Mesothelial cell of epicardium (in vitro differentiated cells): ENCODE measurements at places on chromosomes 6 and 20. TPM values are rescaled to one million over a fixed set of nuclear protein-coding genes. Genes with fewer than 3 reads are reported as not detected.

DNA sequence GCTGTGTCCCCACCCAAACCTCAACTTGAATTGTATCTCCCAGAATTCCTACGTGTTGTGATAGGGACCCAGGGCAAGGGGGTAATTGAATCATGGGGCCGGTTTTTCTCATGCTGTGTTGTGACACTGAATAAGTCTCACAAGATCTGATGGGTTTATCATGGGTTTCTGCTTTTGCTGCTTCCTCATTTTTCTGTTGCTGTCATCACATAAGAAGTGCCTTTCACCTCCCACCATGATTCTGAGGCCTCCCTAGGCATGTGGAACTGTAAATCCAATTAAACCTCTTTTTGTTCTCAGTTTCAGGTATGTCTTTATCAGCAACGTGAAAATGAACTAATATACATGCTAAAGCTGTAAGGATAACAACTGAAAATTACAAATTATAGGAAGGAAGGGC lies 88.3 kb downstream of the CDYL start:
- no peak overlapping the region for H3K4me3 ChIP-seq
- no peaks in the 10 kb centered on the region for H3K27me3 ChIP-seq
- H3K27ac ChIP-seq: no peak overlapping the region

- H3K4me1 ChIP-seq: no peaks in the 10 kb centered on the region
- no peaks in the 10 kb centered on the region for H3K27me3 ChIP-seq
- no peak overlapping the region for H3K4me3 ChIP-seq
- no peaks in the 10 kb centered on the region for H3K36me3 ChIP-seq
- DNase-seq: peak; percentile 52
Observed at GRCh38 chr6:164927288-164928056, 381.9 kb downstream of the C6orf118 start.

DNA sequence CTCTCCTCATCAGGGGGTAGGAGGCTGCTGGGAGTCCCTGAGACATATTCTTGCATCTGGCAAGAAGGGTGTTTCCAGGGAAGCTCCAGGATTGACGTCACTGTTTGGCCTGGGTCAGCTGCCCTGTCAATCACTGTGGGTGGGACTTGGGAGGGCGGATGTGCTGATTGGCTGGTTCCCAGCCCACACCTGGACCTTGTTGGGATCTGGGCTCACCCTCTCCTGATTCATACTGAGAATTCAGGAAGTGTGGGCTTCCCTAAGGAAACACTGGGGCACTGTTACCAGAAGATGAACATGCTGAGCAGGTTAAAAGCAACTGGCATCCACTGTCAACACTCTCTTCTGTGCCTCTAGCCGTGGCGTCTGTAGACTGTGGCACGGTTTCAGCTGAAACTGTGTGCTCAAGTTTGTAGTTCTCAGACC lies 36.5 kb downstream of the CDH26 start:
- peak overlapping the region; percentile 37 for H3K4me3 ChIP-seq
- H3K27ac ChIP-seq: no peak overlapping the region
- H3K4me1 ChIP-seq: peaks cover 19% of the 10 kb centered on the region
- no peaks in the 10 kb centered on the region for H3K36me3 ChIP-seq
- H3K27me3 ChIP-seq: peaks cover 30% of the 10 kb centered on the region
- DNase-seq: no peak

The APCDD1L gene
- 0.07 to 0.16 TPM in 2 of 3 replicates, not detected in the other for total RNA-seq

DNA sequence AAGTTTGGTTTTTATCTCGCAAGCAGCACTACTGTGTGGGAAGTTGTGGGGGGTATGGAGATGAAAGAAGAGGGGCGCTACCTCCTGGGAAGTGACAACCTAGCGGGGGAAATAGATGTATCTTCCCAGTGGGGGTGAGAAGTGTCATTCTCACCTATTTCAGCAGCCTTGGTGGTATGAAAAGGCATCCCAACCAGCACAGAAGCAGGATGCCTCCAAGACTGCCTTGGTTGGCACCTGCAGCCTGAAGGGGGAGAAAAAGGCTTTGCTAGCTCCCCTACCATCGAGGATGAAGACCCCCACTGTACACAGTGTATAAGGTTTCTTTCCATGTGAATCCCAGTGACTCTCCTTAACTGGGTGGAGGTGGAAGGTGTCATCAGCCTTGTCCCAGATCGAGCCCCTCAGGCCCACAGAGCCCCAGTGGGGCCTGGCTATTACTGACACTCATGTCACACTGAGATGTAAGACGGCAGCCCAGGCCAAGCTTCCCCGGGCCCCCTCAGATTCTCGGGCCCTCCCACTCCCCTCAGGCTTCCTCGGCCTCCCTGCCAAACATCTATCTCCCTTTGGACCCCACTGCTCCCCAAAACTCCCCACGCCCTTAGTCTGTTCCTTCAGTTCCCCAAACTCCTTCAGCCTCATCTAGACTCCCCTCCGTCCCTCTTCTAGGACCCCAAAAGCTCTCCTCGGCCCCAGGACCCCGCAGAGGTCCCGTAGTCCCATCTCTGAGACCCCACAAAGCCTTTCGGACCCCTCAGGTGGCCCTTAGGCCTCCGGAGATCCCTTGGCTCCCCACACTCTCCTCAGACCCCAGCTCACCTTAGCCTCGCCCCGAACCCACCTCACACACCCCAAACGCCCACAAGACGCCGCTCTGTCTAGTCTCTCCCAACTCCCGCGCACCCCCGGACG lies 688 bp downstream of the COMMD7 start:
- H3K27ac ChIP-seq: peak overlapping the region; percentile 97
- H3K36me3 ChIP-seq: peaks cover 3% of the 10 kb centered on the region
- H3K4me1 ChIP-seq: peaks cover 18% of the 10 kb centered on the region
- H3K4me3 ChIP-seq: peak overlapping the region; percentile 95
- DNase-seq: no peak

The MYT1 gene
- 0.16 to 0.34 TPM (median 0.20 TPM) in 3 replicates for total RNA-seq

The GGTLC1 gene
- not detected in 3 replicates for total RNA-seq

The PSMB1 gene
- 137 to 142 TPM (median 140 TPM) in 3 replicates for total RNA-seq

The DEFB129 gene
- total RNA-seq: not detected in 3 replicates

DNA sequence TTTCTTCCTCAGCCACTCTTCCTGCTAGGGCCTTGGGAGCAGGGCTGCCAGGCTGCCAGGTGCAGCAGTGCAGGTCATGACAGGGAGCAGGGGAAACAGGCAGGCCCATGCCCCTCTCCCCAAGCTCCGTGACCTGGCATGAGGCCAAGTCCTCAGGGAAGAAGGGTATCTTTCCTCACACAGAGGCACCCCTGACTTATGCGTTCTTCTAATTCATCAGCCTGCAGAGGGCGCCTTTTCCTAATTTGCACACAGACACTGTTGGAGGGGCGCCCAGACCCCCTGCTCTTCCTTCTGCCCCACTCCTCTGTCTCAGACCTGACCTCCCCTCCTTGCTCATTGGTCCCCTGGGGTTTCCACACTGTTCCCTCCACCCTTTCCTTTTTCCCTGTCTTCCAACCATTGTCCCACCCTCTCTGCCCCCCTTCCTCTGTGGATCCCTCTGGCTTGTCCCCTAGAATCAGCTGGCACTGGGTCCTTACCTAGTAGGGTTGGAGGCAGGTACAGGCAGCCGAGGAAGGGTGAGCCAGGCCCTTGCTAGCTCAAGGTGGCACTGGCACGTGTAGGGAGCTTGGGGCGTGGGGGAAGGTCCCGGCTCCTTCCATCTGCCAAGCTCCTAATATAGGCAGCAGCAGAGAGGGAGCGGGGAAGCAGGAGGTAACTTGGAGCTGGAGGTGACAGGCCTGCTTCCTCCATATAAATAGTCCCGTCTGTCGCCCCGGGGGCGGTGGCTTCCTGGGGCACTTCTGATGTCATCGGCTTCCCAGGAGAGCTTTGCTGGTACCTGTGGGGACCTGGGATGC lies 154.9 kb upstream of the MLN start:
- H3K4me3 ChIP-seq: no peak overlapping the region
- DNase-seq: no peak
- no peaks in the 10 kb centered on the region for H3K4me1 ChIP-seq

- peaks cover 10% of the 10 kb centered on the region for H3K4me1 ChIP-seq
- no peak for DNase-seq
- H3K27ac ChIP-seq: no peak overlapping the region
- peaks cover 3% of the 10 kb centered on the region for H3K27me3 ChIP-seq
Observed at GRCh38 chr6:36815962-36816735, 23.1 kb downstream of the CPNE5 start.

DNA sequence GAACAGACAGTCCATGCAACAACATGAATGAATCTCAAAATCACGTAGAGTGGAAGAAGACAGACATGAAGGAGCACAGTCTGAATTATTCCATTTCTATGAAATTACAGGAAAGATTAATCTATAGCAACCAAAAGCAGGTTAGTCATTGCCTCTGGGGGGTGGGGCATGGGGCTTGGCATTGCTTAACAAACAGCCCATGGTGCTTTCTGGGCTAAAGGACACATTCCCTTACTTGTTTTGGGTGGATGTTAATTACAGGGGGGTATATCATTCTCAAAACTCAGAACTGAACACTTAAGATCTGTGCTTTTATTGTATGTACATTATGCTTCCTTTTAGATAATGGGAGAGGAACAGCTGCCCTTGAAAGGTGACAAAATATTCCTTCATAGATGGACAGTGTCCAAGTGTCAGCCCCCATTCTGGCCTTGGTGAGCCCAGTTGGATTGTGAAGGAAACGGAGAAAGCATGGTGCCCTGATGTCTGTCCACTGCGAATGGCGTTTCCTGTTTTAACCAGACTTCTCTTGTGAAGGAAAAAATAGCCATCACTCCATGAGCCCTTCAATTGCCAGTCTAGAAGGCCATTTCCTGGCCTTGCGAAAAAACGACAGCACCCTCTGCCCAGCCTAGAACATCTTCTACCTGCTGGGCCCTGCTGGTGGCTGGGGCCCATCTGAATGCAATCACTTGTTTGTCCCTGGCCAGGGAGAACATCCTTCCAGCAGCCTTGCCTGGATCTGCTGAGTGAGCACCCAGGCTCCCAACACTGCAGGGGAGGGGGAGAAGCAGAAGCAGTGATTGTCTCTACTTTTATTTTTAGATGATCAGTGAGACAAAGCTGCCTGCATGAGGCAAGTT lies 179.7 kb downstream of the BCAS1 start:
- no peak overlapping the region for H3K4me3 ChIP-seq
- H3K36me3 ChIP-seq: no peaks in the 10 kb centered on the region
- no peaks in the 10 kb centered on the region for H3K27me3 ChIP-seq
- DNase-seq: no peak
- no peak overlapping the region for H3K27ac ChIP-seq
- H3K4me1 ChIP-seq: peaks cover 8% of the 10 kb centered on the region

GRCh38 chr6:149456311-149457021 lies 28.3 kb downstream of the ZC3H12D start:
- no peak overlapping the region for H3K4me3 ChIP-seq
- no peak for DNase-seq
- peaks cover 2% of the 10 kb centered on the region for H3K4me1 ChIP-seq
- no peak overlapping the region for H3K27ac ChIP-seq
- H3K27me3 ChIP-seq: peaks cover 29% of the 10 kb centered on the region

The OR2H2 gene
- not detected in 3 replicates for total RNA-seq

The BMP7 gene
- 22.2 to 23.8 TPM (median 23.0 TPM) in 3 replicates for total RNA-seq

DNA sequence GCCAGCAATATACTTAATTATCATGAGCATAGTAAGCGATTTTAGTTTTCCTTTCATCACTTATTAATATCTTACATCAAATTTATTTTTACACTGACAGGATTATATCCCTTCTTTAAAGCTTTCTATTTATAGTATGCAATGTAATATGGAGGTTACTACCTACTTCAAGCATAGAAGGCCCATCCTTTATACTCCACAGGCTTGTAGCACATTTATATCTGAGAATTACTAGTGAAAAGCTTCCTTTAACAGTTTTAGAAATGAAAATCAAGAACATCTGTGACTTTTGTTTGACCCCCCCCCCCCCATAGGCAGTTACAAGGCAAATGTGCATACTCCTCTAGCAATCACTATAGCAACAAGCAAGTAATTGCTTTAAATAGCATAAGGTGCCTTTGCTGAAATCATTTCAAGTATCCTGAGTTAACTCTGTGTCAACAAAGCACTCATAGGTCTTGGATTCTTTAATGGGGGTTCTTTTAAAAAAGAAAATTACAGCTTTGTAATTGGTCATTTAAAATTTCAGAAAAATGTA lies 917.7 kb downstream of the PHF3 start:
- no peaks in the 10 kb centered on the region for H3K36me3 ChIP-seq
- no peaks in the 10 kb centered on the region for H3K27me3 ChIP-seq
- H3K4me1 ChIP-seq: peaks cover 2% of the 10 kb centered on the region
- DNase-seq: no peak
- H3K27ac ChIP-seq: no peak overlapping the region

- H3K27ac ChIP-seq: peak overlapping the region; percentile 80
- H3K27me3 ChIP-seq: no peaks in the 10 kb centered on the region
- peaks cover 36% of the 10 kb centered on the region for H3K4me1 ChIP-seq
Observed at GRCh38 chr6:130995783-130996447, 67.1 kb downstream of the EPB41L2 start.

The NR2E1 gene
- total RNA-seq: not detected in 3 replicates

- H3K27ac ChIP-seq: no peak overlapping the region
- H3K4me3 ChIP-seq: no peak overlapping the region
- DNase-seq: no peak
- peaks cover 2% of the 10 kb centered on the region for H3K4me1 ChIP-seq
- no peaks in the 10 kb centered on the region for H3K27me3 ChIP-seq
- peaks cover 70% of the 10 kb centered on the region for H3K36me3 ChIP-seq
Observed at GRCh38 chr6:78947529-78947928, 80.2 kb downstream of the IRAK1BP1 start.

DNA sequence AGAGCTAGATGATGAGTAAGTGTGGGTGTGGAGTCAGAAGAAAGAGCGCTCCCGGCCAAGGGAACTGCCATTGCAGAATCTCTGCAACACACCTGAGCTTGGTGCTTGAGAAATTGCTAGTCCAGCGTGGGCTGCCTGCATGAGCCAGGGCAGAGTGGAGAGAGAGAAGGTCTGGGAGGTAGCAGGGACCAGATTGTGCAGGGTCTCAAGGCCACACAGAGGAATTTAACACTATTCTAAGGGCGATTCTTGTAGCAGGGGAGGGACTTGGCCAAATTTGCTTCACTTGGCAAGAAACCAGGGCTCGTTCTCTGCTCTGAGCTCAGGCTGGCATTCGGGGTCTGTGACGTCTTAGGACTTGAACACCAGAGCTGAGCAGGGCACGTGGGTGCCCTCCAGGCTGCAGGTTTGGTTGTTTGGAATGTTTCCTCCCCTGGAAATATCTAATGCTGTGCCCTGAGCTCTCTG lies 53.5 kb downstream of the BCAS4 start:
- DNase-seq: no peak
- peaks cover 9% of the 10 kb centered on the region for H3K4me1 ChIP-seq
- H3K36me3 ChIP-seq: peaks cover 2% of the 10 kb centered on the region
- H3K27me3 ChIP-seq: no peaks in the 10 kb centered on the region
